ENCODE measurements at places on chromosomes 2 and 18. TPM values are rescaled to one million over a fixed set of nuclear protein-coding genes. Genes with fewer than 3 reads are reported as not detected.

ACADL gene
- 1.6 TPM for total RNA-seq

RNF181 gene
- 91.1 TPM for total RNA-seq

CFC1 gene
- total RNA-seq = not detected

B3GNT7 gene
- 0.04 TPM for total RNA-seq

GPBAR1 gene
- 0.25 TPM for total RNA-seq

TRIM54 gene
- 0.34 TPM for total RNA-seq

CYBRD1 gene
- 71.2 TPM for total RNA-seq

FN1 gene
- 143 TPM for total RNA-seq

CNGA3 gene
- not detected for total RNA-seq

DNA sequence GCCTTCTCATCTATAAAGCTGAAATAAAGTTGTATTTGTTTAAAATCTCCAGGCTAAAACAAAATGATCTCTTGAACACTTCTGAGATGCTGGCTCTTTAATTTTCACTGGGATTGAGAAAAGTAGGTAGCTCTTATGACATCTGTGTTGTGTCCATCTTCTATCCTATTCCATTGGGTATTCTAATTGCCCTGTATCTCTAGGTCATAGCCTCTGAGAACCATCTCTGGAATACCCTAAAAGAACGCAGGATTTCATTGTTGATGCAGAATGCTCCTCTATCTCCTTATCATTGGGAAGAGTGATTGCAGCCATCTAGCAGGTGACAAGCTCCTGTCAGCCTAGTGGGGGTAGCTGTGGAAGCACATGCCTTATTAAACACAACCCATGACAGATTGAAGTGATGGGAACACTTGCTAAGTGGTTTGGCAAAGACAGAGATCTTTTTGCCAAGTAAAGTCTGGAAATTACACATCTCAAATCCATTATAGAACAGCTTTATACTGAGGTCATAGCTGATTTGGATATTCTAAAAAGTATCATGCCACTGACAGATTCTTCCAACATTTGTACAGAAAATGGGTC is 178.2 kb downstream of the TDRD15 start:
- no peak for DNase-seq
- H3K4me1 ChIP-seq = no peaks in the 10 kb centered on the region
- no peak overlapping the region for H3K27ac ChIP-seq

GRCh38 chr2:117621326-117621725 is 193.2 kb upstream of the DDX18 start:
- H3K4me3 ChIP-seq = no peak overlapping the region
- H3K27ac ChIP-seq = no peak overlapping the region
- no peak for DNase-seq

- no peak overlapping the region for H3K27ac ChIP-seq
- no peaks in the 10 kb centered on the region for H3K27me3 ChIP-seq
Measured at GRCh38 chr2:46632349-46632748, 153.0 kb downstream of the TMEM247 start.

DNA sequence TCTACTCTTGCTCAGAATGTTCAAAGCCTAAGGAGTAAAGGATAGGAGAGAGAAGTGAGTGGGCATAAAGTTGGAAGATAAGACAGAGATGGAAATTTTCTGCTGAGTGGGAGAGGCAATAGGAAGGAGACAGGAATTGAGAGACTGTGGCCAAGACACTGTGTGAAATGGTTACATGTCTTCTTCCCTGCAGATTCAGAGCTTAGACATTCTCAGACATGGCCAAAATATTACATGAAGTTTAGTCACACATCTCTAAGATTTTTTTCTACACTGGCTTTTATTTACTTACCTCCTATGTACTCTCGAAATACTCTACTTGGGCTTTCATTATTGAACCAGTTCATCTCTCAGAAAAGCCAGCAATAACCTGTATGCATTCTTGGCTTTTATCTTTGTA is 363.0 kb upstream of the FANCL start:
- H3K27me3 ChIP-seq = no peaks in the 10 kb centered on the region
- H3K4me3 ChIP-seq = no peak overlapping the region
- H3K27ac ChIP-seq = no peak overlapping the region
- no peaks in the 10 kb centered on the region for H3K36me3 ChIP-seq
- no peak for DNase-seq

GRCh38 chr2:9115229-9115628 is 91.4 kb upstream of the ASAP2 start:
- no peaks in the 10 kb centered on the region for H3K27me3 ChIP-seq
- H3K27ac ChIP-seq = no peak overlapping the region
- DNase-seq = no peak
- no peaks in the 10 kb centered on the region for H3K4me1 ChIP-seq
- H3K36me3 ChIP-seq = no peaks in the 10 kb centered on the region

DNA sequence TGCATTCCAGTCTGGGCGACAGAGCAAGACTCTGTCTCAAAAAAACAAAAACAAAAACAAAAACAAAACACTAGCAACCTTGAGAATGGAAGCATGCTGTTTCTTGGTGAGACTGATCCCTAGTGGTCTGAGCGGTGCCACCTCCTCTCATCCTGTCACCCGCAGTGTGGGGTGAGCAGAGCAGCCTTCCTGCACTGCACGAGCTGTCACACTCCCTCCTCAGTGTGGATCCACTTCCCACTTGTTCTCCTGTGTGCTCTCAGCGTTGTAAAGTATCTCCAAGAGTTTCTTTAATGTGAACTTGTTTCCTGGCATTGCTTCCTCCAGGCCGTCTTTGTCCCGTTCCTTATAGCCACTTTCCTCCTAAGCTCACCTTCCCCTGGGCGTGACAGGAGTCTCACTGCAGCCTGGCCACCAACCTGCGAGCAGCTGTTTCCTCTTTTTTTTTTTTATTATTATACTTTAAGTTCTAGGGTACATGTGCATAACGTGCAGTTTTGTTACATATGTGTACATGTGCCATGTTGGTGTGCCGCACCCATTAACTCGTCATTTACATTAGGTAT is 220.5 kb downstream of the FAM210A start:
- H3K4me1 ChIP-seq = no peaks in the 10 kb centered on the region
- no peak overlapping the region for H3K27ac ChIP-seq
- no peak overlapping the region for H3K4me3 ChIP-seq
- H3K27me3 ChIP-seq = no peaks in the 10 kb centered on the region

GRCh38 chr2:230811508-230811907 is 53.2 kb upstream of the ITM2C start:
- no peaks in the 10 kb centered on the region for H3K4me1 ChIP-seq
- no peaks in the 10 kb centered on the region for H3K27me3 ChIP-seq
- H3K27ac ChIP-seq = no peak overlapping the region
- DNase-seq = no peak
- no peak overlapping the region for H3K4me3 ChIP-seq

DNA sequence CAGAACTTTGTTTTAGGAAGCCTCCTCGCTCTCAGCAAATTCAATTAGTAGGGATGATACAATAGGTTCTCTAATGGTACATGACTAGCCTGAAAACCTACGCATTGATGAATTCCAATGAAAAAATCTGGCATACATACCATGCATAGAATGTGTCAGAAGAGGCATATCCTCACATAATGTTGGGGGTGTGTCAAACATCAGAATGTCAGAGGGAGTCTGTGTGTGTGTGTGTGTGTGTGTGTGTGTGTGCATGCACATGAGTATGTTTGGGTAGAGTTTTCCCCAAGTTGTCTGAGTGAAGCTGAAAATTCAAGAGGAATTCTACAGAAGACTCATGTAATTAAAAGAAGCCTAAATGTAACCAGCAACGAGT is 78.5 kb downstream of the FIGN start:
- no peak overlapping the region for H3K4me3 ChIP-seq
- no peak for DNase-seq
- H3K4me1 ChIP-seq = no peaks in the 10 kb centered on the region
- no peaks in the 10 kb centered on the region for H3K36me3 ChIP-seq
- no peak overlapping the region for H3K27ac ChIP-seq

- no peak overlapping the region for H3K27ac ChIP-seq
- peak overlapping the region; percentile 92 for H3K4me3 ChIP-seq
- no peaks in the 10 kb centered on the region for H3K36me3 ChIP-seq
- no peak for DNase-seq
- H3K27me3 ChIP-seq = no peaks in the 10 kb centered on the region
Measured at GRCh38 chr2:113892004-113892710, 2.3 kb downstream of the ACTR3 start.

- DNase-seq = no peak
- H3K4me1 ChIP-seq = no peaks in the 10 kb centered on the region
- no peaks in the 10 kb centered on the region for H3K27me3 ChIP-seq
- H3K36me3 ChIP-seq = no peaks in the 10 kb centered on the region
- no peak overlapping the region for H3K4me3 ChIP-seq
Measured at GRCh38 chr18:34857320-34857719, 147.2 kb downstream of the DTNA start.

GRCh38 chr18:79485788-79486355 is 90.1 kb downstream of the NFATC1 start:
- no peaks in the 10 kb centered on the region for H3K36me3 ChIP-seq
- peak overlapping the region; percentile 99 for H3K27ac ChIP-seq
- H3K27me3 ChIP-seq = no peaks in the 10 kb centered on the region
- peak overlapping the region; percentile 40 for H3K4me3 ChIP-seq
- H3K4me1 ChIP-seq = peaks cover 11% of the 10 kb centered on the region
- peak; percentile 77 for DNase-seq

- no peak overlapping the region for H3K4me3 ChIP-seq
- no peaks in the 10 kb centered on the region for H3K36me3 ChIP-seq
- peaks cover 6% of the 10 kb centered on the region for H3K27me3 ChIP-seq
- no peaks in the 10 kb centered on the region for H3K4me1 ChIP-seq
Measured at GRCh38 chr2:177078855-177079254, 133.7 kb upstream of the HNRNPA3 start.

- H3K27ac ChIP-seq = no peak overlapping the region
- peaks cover 5% of the 10 kb centered on the region for H3K4me1 ChIP-seq
- H3K4me3 ChIP-seq = no peak overlapping the region
- DNase-seq = no peak
Measured at GRCh38 chr2:25955869-25956535, 26.3 kb downstream of the KIF3C start.

- H3K4me3 ChIP-seq = peak overlapping the region; percentile 76
- H3K36me3 ChIP-seq = peaks cover 56% of the 10 kb centered on the region
- no peak for DNase-seq
- H3K27ac ChIP-seq = peak overlapping the region; percentile 95
Measured at GRCh38 chr18:3452750-3453539, 3.0 kb downstream of the TGIF1 start.

- DNase-seq = peak; percentile 4
- H3K4me3 ChIP-seq = peak overlapping the region; percentile 94
- no peaks in the 10 kb centered on the region for H3K4me1 ChIP-seq
Measured at GRCh38 chr2:206276169-206276942, 1.9 kb downstream of the ZDBF2 start.

GRCh38 chr2:108378851-108379250 is 1.1 kb downstream of the SULT1C4 start:
- no peak overlapping the region for H3K27ac ChIP-seq
- DNase-seq = no peak
- no peaks in the 10 kb centered on the region for H3K36me3 ChIP-seq

DNA sequence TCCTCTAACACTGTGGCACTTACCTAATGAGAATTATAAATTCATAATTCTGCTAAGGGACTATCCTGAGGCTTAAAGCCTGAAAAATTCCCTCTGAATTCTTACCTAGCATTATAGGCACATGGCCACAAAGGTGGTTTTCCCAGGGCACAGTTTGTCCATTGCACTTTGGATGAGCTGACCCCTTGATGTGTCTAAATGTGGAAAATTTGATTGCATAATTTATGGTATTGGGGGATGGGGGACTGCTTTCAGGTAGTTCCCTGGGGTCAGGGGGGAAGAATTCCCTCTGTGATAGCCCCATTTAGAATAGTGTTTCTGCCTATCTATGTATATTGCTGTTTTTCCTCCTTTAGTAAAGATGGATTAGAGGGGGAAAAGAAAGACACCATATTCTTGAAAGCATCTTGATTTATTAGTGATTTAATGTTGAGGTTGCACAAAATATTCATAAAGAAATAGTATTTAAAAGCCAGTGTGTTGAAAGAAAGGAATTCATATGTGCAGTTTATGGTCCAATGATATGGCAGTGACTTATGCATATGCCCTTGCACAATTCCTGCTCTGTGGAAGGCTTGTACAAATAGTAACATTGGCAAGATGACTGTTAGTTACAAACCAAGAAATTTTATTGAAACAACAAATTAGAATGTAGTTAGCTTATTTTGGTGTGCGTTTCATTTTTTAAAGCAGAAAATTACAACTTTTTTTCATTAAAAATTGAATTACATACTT is 8.7 kb upstream of the HTR2B start:
- no peak for DNase-seq
- H3K4me3 ChIP-seq = no peak overlapping the region
- H3K27ac ChIP-seq = no peak overlapping the region
- no peaks in the 10 kb centered on the region for H3K36me3 ChIP-seq
- H3K4me1 ChIP-seq = peaks cover 44% of the 10 kb centered on the region

DNA sequence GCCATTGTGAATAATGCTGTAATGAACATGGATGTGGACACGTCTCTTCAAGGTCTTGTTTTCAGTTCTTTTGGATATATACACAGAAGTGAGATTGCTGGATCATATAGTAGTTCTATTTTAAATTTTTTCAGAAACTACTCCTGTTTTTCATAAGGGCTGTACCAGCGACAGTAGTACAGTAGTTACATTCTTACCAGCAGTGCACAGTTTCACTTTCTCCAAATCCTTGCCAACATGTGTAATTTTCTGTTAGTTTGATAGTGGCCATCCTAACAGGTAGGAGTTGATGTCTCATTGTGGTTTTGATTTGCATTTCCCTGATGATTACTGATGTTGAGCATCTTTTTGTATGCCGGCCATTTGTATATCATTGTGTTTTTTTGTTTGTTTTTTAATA is 81.7 kb downstream of the EPC2 start:
- no peak for DNase-seq
- H3K27me3 ChIP-seq = no peaks in the 10 kb centered on the region
- H3K4me1 ChIP-seq = peaks cover 34% of the 10 kb centered on the region
- H3K27ac ChIP-seq = no peak overlapping the region
- H3K4me3 ChIP-seq = no peak overlapping the region

DNA sequence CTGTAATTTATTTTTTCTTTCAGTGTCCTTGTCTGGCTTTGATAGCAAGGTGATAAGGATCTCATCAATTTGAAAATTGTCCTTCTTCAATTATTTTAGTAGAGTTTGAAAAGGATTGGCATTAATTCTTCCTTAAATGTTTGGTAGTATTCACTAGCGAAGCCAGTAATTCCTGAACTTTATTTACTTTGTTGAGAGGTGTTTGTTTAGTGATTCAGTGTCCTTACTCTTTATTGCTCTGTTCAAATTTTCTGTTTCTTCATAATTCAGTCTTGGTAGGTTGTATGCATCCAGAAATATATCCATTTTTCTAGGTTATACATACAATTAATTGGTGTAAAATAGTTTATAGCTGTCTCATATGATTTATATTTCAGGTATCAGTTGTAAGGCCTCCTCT is 676.7 kb upstream of the POU3F3 start:
- no peaks in the 10 kb centered on the region for H3K27me3 ChIP-seq
- no peak overlapping the region for H3K4me3 ChIP-seq
- no peaks in the 10 kb centered on the region for H3K36me3 ChIP-seq
- H3K4me1 ChIP-seq = no peaks in the 10 kb centered on the region
- DNase-seq = no peak

DNA sequence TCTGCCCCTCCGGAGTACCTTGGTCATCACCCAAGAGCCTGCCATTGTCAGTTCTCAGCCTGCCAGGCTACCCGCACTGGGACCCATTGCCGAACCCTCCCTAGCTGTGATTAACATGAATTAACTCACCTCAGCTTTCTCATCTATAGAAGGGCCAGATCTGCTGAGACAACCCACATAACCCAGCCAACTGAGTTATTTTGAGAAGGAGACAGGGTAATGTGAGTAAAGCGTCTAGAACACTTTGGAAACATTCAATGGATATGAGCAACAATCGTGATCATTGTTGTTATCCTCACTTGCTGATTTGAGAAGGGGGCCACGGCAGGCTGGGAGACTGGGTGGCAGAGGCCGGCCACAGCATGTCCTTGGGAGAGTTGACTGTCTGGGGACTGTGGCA is 196.8 kb downstream of the GLI2 start:
- peaks cover 7% of the 10 kb centered on the region for H3K36me3 ChIP-seq
- no peak overlapping the region for H3K27ac ChIP-seq
- peaks cover 23% of the 10 kb centered on the region for H3K4me1 ChIP-seq

Data from SJCRH30 (cell line).